Dorsolateral prefrontal cortex (tissue), 122 donors: ENCODE measurements at places on chromosomes 3 and 15.

DNA sequence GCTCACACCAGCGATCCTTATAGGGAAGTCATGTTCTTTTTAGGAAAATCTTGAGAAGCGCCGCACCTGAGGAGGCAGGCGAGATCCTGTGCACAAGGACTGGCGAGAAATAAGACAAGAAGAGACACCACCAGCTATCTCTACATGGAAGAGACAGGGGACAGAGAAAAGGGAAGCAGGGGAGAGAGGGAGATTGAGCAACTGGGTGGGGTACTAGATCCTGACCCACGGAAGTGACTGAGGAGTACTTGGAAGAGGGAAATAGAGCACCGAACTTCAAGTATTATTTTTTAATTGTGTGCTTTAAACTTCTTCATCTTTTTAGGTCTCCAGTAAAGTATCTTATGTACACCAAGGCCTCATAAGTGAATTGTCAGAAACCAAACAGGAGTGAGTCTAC lies 742.0 kb upstream of the LMCD1 start:
- DNase-seq: no peak

DNA sequence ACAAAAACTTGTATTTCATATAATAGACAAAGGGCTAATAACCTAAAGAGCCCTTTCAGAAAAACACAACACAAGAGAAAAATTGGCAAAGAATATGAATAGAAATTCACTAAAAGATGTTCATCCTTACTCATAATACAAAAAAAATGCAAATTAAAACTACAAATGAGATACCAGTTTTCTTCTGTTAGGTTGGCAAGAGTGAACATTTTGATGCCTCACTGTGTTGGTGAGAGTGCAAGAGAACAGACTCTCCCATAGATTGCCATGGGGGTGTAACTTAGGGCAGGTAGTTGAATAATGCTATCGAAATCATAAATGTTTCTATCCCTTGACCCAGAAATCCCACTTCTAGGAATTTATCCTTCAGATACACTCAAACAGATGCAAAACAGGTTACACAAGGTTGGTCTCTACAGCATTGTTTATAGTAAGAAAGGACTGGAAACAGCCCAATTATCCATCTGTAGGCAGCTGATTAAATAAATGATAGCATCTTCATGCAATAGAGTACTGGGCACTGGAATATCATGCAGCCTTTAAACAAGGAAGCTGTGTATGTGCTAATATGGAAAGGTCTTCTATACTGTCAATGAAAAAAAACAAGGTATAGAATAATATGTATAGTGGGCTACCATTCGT lies 146.3 kb downstream of the TLE3 start:
- DNase-seq: no peak

DNA sequence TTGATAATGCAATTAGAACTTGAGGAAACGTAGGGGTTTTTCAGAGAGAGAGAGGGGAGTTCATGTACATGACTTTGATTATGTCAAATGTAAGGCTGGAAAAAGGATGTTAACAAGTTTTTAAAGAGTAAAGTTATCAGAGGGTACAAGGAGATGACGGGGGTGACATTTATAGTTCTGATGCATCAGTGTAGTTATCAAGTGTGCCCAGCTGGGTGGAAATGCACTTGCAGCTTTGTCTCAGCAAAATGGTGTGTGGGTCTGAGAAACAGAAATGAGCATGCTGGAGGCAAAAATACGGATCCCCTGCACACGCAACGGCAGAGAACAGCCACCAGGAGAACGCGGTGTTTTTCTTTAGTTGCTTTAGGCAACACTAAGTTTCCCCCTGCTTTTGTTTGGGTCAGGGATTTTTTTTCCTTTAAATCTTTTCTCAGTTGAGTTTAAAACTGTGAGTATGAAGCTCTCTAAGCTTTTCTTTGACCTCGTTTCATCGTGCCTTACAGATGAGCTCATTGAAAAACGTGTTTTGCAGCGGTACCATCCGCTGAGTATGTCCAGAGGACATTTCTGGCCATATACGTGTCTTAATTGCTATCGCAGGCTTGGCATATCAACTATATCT lies 205.4 kb downstream of the PDZRN3 start:
- no peak for DNase-seq

GRCh38 chr3:188788621-188789081 lies 383.1 kb upstream of the TPRG1 start:
- DNase-seq: no peak

DNA sequence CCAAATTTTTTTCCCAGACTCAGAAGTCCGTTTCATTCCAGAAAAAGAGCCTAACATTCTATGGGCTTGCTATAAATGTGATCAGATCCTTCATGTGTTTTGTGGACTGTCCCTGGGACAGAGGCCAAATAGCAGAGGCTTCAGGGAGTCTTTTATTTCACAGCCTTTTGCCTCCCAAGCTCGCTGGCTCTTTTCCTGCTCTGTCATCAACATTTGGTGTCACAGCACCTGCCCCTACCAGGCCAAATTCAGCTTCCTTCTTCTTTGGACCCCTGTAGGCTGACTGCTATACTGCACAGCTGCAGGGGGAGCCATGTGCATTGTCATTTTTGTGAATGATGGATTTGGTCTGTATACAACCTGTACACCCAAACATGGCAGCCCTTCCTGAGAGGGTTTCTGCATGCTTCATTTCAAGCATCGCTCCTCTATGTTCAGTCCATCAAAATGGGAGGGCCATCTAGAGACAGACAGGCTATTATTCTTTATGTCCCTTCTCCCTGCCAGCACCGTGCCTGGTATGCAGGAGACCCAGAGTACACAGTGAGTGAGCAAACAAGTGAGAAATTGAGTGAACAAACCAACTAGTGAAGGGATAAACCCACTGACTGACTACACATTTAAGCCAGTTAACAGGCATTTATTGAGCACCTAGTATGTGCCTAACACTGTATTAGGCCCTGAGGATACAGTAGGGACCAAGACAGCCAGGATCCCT lies 17.9 kb upstream of the RPP14 start:
- DNase-seq: peak; percentile 71

GRCh38 chr15:83449937-83450506 lies 2.9 kb downstream of the SH3GL3 start:
- no peak for DNase-seq

DNA sequence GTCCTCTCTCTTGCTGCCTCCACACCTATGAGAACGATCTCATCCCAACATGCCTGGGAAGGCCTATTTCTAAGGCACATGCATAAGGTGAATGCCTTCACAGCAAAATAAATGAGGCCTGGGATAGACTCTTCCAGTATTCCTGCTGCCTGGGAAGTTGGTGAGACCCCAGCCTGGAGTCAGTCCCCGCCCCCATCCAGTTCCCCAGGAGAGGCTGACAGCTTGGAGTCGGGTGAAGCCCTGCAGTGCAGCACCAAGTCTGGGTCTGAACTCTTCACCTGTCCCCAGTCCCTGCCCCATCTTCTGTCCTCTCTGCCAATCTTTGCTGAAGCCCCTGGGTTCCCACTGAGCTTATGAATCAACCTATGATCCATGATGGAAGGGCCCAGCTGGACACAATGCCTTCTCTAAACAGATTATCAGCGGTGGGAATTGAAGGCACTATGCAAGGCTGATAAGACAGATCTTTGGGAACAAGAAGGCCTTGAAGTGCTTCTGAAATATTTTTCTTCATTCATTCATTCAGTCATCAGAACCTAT lies 10.2 kb upstream of the APBA2 start:
- no peak for DNase-seq

- no peak for DNase-seq
These were observed 327.7 kb downstream of the RYR3 start for GRCh38 chr15:33638453-33638852.

- DNase-seq: no peak
These were observed 10.1 kb downstream of the PCOLCE2 start for GRCh38 chr3:142878649-142879300.

GRCh38 chr3:65406470-65406869 lies 632.2 kb downstream of the MAGI1 start:
- no peak for DNase-seq

DNA sequence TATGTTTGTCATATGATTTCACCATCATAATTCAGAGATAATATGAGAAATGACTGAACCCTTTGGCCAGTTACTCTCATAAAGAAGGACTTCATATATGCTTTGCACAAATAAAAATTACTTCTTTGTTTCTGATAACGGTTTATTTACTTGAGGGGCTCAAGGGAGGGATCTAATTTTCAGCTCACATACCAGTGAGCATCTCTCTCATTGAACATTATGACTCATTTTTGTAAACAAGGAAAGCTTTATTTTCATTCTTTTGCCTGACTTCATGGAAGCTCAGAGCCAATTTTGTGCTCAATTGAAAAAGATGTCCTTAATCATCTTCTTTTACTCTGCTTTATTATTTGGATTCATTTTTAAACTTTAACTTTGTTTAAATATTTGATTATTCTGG lies 5.8 kb downstream of the NLGN1 start:
- no peak for DNase-seq

- DNase-seq: no peak
These were observed 10.3 kb upstream of the ALDH1A3 start for GRCh38 chr15:100869151-100869999.

DNA sequence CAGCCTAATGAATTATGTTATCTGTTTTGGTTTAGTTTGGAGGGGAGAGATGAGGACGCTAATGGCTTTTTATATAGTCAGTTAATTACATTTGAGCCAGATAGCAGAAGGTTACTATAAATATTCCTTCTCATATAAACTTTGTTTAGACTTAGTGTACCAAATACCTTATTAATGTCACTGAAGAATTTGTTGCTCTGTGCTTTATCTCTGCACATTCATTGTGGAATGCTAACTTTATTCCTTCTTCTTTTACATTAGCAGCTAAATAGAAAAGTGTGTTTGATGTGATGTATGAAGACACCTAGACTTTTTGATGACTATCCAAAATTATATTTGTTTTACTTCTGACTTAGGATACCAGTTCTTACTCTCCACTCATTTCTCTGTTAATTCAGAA lies 105.2 kb downstream of the EPHA3 start:
- no peak for DNase-seq

GRCh38 chr15:41606997-41607396 lies 48.0 kb downstream of the TYRO3 start:
- DNase-seq: no peak

DNA sequence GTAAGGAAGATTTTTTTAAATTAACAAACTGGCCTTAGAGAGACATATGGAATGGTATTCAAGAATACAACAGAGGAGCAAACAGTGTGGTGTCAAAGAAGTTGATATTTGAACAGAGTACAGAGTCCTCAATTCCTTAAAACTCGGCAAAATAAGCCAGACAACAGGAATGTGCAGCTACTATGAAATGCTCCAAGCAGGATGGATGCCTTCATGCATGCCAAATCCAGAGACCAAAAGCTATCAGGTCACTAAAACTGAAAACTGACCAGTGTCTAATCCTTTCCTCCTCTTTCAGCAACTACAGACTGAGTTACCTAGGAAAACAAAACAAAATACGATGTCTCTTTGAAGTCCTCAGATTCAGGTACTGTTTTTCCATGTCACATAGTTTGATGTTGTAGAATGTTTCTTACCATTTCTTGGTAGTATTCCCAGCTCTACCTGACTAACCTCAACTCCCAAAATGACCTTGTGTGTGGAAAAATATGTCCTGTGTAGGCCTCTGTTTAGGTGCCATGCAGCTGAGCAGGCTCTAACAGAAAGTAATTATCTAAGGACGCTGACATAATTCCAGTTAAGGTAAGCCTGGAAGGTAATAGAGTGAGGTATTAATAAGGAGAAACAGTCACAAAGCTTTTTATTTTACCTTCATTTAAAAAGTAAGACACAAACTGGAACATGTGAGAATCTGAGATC lies 46.9 kb downstream of the TBL1XR1 start:
- DNase-seq: no peak

- no peak for DNase-seq
These were observed 42.3 kb downstream of the WDR72 start for GRCh38 chr15:53716909-53717876.

DNA sequence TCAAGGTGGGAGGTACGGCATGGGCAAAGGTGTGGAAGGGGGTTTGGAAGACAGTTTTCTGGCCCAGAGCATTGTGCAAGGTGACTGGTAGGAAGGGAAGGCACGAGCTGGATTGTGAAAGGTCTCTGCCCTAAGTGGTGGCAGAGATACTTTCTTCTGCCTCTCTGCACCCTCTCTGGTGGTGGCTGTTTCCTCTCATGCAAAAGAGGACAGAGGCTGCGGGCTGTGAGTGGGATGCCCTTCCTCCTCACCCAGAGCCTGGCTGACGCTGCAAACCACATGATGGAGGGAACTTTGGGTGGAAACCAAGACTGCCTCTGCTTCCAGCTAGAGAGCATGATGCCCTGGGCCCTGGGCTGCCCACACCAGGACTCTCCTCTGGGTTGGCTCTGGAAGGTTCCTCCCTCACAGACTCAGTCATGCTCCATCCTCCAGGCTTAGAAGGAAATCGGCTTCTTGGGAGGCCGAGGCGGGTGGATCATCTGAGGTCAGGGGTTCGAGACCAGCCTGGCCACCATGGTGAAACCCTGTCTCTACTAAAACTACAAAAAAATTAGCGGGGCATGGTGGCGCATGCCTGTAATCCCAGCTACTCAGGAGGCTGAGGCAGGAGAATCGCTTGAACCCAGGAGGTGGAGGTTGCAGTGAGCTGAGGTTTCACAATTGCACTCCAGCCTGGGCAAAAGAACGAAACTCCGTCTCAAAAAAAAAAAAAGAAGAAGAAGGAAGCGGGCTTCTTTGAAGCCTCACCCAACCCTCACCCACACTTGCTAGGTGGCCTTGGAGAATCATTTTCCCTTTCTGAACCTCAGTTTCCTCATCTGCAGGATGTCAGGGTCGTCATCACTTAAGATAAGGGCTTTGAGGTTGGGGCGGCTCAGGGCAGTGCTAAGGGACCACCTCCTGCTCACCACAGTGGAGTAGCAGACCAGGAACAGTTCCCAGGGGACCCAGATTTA lies 8.3 kb downstream of the PSTPIP1 start:
- DNase-seq: no peak

DNA sequence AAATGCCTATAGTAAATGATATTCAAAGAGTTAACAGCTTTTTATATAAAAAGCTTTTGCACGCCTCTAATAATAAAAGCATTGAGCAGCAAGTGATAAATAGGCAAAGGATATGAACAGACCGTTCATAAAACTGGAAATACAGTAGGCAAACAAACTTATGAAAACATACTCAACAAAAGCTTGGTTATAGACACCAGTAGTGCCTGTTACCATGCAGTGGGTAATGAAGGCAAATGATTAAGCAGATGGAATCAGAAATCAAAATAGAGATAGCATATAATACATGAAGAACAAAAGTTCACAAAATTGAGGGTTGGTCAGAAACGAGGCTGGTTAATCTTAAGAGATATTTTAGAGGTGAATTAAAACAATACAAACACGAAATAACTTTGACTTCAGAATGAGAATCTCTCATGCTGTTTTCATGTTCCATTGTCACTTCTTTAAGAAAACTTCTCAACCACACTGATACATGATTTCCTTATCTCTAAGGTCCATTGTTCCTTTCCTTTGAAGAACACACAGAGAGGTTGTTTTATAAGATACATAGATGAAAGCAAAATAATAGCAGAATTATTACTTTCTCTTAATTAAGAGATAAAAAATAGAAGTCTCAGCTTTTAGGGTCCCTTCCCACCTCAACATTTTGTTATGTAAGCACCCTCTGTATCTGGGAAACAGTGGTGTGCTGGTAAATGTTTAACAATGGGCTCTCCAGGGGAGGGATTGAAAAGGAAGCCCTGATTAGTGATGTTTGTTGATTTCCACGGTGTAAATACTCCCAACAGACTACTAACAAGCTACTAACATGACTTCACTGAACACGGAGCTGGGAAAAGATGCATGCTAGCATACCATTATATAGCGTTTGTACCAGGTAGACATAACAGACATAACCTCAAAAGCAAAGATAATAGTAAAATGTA lies 12.6 kb downstream of the RASGRP1 start:
- DNase-seq: no peak
